ENCODE measurements at places on chromosomes 3 and 15.

- no peak for DNase-seq
These were observed 493.4 kb upstream of the TGFBR2 start for GRCh38 chr3:30112902-30113484.

DNA sequence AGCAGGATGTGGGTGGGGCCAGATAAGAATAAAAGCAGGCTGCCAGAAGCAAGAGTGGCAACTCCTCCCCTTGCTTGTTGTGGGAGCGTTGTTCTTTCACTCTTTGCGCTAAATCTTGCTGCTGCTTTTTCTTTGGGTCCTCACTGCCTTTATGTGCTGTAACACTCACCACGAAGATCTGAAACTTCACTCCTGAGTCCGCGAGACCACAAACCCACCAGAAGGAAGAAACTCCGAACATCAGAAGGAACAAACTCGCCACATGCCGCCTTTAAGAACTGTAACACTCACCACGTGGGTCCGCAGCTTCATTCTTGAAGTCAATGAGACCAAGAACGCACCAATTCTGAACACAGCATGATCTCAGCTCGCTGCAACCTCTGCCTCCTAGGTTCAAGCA, 72.9 kb downstream of the IL12A start:
- no peak for DNase-seq

DNA sequence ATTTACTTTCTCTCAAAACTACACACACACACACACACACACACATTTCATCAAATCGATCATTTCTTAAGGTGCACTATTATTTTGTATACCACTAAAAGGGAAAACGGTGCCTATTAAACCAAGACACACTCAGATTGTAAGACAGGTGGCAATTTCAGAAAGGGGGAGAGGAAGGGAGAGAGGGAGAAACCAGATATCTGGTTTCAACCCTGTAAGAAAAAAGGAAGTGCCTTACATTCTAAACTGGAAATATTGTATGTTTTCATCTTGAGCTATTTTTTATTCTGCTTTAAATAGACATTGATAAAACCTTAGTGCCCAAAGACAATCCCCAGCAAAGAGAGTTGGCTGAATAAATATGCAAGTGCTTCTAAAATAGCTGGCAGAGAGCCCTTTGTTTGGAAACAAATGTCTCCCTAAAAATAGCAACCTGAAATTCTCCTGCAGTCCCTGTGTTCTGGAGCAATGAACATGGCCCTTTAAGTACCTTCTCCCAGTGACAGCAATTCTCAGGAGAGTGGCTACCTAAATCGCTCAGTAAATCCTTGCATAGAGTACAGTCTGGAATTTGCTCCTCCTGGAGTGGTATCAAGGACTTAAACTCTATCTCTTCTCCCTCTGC, 85.7 kb downstream of the RARB start:
- no peak for DNase-seq

- DNase-seq, result no peak
These were observed 26.3 kb downstream of the DNASE1L3 start for GRCh38 chr3:58184309-58184981.

GRCh38 chr3:136544532-136544931, 207.6 kb downstream of the STAG1 start:
- DNase-seq, result no peak

DNA sequence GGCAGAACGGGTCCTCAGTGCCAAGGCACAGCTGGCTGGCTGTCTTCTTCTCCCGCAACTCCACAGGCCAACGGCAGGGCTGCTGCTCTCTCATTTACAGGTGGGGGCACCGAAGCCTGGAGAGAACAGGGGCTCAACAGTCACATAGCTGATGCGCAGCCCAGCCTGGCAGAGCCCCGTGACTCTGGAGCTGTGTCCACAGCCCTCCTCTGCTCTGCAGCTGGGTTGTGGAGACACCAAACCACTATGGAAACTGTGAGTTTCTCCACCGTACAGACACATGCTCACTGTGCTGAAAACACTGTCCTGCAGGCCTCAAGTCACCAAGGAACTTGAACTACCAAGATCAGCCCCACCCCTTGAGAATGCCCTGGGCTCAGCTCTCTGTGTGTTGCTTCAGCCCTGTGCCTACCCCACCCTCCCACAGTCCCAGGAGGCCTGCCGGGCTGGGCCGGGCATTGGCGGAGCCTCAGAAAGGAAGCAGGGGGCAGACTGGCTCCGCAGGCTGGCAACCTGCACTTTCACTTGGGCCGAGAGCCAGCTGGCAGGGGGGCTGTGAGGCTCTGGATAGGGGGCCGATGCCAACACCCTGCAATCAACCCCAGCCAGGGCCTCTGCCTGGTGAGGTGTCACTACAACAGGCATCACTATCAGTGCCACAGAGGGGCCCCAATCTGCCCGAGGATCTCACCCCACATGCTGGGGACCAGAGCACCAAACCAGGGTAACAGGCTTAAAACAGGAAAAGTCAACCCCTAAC, 113.7 kb upstream of the RPL32 start:
- DNase-seq, result no peak

- no peak for DNase-seq
These were observed 43.6 kb upstream of the CTSH start for GRCh38 chr15:78988361-78988911.

Measured in vagina (tissue), 2 donors.